A549 treated with CORT108297 at 1 μM for 4 hours (cell line): ENCODE measurements at places on chromosomes 13 and 19. TPM values are rescaled to one million over a fixed set of nuclear protein-coding genes. Genes with fewer than 3 reads are reported as not detected.

FGF22 gene
- 0.22 to 1.2 TPM (median 0.76 TPM) in 5 replicates for total RNA-seq

KLF1 gene
- total RNA-seq, result 0.05 to 0.09 TPM (median 0.06 TPM) in 3 of 5 replicates, not detected in the others

SELENOV gene
- total RNA-seq, result not detected in 5 replicates

MAG gene
- 0.12 TPM in 1 of 5 replicates, not detected in the others for total RNA-seq

ACER1 gene
- total RNA-seq, result not detected in 5 replicates

NEK5 gene
- 0.05 to 0.15 TPM (median 0.08 TPM) in 5 replicates for total RNA-seq

SIGLEC5 gene
- 0.06 TPM in 1 of 5 replicates, not detected in the others for total RNA-seq

FGF21 gene
- not detected in 5 replicates for total RNA-seq

GPR183 gene
- total RNA-seq, result not detected in 5 replicates
